ENCODE measurements at places on chromosomes 13 and 19.
A peak's percentile ranks its signal among the peaks of the same experiment; 100 is the strongest.

- DNase-seq: no peak
Observed at GRCh38 chr13:47553329-47553977, 447.6 kb downstream of the SUCLA2 start.

- DNase-seq: no peak
Observed at GRCh38 chr19:58569191-58569942, 3.8 kb downstream of the MZF1 start.

DNA sequence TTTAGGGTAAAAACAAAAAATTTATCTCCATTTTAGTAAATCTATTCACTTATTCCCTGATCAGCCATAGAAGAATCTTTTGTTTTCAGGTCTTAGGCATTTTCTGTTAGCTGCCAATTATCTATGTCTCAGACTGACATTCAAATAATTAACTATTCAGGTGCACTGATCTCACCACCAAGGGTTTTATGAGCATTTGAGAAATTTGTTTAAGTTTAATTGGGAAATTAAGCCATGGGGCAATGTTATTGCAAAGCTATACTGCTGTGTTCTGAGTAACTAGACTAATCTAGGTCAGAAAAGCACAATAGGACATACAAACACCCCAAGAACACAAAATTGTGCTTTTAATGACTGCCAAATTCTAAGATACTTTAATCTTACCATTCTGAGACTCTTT is 210.7 kb upstream of the EDNRB start:
- no peak for DNase-seq

GRCh38 chr19:1082928-1083816 is 12.0 kb downstream of the POLR2E start:
- DNase-seq: peak; percentile 64

DNA sequence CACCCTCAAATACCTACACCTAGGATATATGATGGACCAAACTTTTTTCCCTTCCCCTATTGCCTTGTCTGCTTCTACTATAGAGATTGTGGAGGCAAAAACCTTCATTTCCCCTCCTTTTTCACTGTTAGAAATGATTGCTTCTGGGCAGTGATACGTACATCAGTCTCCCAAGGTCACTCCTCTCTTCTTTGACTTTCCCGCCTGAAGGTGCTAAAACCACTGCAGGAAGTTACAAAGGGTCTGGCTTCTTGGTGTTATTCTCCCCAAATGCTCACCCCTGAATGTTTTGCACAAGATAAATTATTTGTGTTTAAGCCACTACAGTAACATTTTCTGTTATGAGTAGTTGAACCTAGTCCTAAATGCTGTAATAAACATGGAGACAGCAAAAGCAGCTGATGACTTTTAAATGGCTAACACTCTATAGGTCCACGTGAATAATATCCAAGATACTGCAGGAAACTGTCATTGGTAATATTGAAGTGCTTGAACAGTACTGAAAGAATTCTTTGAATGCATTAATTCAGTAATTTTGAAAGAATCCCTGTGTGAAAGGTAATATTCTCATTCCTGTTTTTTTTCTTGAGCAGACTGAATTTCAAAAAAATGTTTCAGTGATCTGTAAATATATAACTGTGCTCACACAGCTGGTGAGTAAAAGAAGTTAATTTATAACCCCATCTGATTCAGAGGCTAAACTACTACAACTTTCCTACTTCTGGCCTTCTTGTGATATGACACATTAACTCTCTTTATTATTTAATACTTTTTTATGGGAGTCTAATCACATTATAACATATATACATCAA is 865.1 kb downstream of the EFNB2 start:
- no peak for DNase-seq

GRCh38 chr19:43331435-43332010 is 22.0 kb upstream of the CD177 start:
- no peak for DNase-seq

DNA sequence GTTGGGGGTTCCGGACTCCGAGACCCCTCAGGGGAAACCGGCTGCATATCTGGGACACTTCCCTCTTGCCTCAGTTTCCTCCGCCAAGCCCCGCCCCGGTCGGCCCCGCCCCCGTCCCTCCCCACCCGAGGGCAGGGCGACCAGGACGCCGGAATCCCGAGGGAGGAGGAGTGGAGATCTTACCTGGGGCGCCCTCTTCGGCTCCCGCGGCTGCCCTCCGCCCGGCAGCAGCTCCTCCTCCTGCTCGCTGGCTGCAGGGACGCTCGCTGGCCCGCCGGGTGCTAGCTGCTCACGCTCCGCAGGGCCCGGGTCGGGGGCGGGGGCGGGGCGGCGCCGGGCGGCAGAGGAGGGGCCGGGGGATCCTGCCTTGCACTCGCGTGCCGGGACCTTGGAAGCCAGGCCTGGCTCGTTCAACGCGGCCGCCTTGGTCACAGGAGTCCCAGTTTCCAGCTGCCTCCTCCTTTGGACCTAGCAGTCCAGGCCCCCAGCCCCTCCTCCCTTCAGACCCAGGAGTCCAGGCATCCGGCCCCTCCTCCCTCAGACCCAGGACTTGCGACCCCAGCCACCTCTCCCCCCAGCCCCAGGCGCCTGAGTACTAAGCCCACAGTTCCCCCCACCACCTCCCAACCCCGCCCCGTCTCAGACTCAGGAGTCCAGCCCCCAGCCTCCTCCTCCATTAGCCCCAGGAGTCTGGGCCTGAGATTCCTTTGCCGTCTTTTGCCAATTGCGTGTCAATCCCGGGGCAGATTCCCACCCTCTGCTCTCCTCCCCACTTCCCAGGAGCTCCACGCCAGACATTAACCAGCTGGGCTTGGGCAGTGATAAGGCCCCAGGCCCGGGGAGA is at the start of gene NTF4:
NTF4 (minus strand) TSS at position 51 of the 844 bp plus-strand sequence. CDS start 2,821 bp downstream, outside the sequence.
- DNase-seq: no peak

DNA sequence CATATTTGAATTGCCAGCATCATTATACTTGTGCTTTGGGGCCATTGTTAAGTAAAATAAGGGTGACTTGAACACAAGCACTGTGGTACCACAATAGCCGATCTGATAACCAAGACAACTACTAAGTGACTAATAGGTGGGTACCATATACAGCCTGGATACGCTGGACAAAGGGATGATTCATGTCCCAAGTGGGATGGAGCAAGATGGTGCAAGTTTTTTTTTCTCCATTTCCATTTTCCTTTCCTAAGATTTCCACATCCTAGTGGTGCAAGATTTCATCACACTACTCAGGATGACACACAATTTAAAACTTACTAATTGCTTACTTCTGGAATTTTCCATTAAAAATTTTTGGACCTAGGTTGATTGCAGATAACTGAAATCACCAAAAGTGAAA is 15.1 kb downstream of the BRCA2 start:
- no peak for DNase-seq

GRCh38 chr13:39788102-39788501 is 132.6 kb downstream of the COG6 start:
- no peak for DNase-seq

GRCh38 chr13:36515466-36515865 is 83.2 kb downstream of the CCNA1 start:
- DNase-seq: no peak

GRCh38 chr19:2652504-2653099 is 49.9 kb downstream of the GNG7 start:
- no peak for DNase-seq

DNA sequence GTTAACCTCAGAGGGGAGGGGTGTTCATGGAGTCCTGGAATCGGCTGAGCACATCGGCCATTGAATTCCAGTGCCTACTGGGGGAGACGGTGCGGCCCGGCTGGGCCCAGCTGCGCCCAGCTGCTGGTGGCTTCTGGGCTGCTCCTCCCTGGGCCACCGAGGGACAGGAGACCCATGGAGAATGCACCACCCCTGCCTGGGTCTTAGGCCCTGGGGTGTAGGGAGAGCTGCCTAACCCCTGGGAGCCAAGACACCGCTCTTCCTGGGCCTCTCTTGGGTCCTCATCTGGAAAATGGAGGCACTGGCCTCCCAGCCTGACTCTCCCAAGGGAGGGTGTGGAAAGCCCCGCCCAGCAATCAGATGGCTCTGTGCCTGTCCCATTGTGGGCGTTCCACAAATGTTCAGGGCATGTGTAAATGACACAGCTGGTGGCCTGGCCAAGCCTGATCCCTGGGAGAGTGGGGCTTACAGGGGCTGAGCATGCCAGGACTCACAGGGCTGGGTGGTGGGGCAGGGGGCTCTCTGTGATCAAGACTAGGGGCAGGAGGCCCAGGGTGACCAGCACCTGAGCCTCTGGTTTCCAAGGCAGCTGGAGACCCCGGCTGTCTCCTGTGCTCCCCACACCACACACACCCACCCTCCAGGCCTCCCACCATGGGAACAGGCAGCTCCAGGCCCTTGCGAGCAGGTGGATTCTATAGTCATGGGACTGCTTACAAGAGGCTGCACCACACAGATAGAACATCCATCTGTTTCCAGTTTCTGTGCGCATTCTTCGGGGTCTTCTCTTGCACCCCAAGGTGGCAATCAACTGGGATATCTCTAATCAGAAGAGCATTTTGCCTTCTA is 150.9 kb downstream of the URI1 start:
- DNase-seq: no peak

GRCh38 chr13:74708629-74709028 is 574.4 kb upstream of the KLF12 start:
- no peak for DNase-seq

DNA sequence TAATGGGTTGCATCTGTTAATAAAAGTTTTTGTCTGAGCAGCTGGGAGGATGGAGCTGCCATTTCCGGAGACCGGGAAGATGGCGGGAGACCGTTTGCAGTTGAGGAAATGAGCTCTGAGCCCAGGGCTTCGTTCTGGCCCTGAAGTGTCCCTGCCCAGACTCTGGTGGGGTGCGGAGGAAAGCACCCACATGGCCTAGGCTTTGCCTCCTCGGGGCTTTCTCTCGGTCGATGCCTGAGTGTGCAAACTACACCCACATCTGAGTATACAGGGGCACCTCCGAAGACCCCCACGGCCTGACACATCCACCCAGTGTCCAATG is 15.6 kb upstream of the NANOS3 start:
- DNase-seq: no peak

GRCh38 chr13:60093425-60094019 is 70.2 kb downstream of the DIAPH3 start:
- no peak for DNase-seq

- no peak for DNase-seq
Observed at GRCh38 chr19:11370744-11371143, 3.7 kb upstream of the SWSAP1 start.

DNA sequence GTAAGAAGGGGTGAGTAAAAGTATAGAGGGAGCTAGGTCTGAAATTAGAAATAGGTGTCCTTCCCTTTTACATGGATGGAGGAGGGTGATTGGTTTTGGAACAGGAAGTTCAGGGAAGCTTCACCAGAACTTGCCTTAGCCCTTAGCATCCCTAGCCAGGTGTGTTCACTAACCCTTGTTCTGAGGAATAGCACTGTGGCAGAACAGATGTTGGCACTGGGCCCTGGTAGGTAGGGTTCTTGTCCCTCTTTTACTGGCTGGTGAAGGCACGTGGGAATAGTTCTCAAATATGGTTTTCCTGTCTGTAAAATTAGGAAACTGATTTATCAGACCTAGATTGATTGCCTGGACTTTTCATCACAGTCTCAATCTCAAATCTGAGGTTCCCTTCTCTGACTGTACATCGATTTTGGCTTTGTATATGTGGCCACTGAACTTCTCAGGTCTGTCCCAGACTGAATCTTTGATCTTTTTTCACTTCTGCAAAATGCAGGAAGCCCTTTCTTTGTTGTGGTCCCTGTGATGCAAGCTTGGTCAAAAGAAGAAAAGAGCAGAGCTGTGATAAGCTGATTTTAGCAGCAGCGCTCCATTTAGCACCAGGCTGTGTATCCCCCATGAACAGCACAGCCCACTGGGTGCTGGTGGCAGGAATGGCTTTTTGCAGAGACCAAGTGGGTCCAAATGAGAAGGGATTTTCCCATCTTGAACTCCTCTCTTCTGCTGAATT is 86.2 kb upstream of the HTR2A start:
- peak; percentile 75 for DNase-seq

- DNase-seq: no peak
Observed at GRCh38 chr13:111380431-111380830, 60.0 kb downstream of the TEX29 start.

GRCh38 chr19:6739883-6740588 is 556 bp downstream of the TRIP10 start:
- no peak for DNase-seq

GRCh38 chr19:7355871-7356270 is 7.1 kb downstream of the ARHGEF18 start:
- DNase-seq: no peak

- no peak for DNase-seq
Observed at GRCh38 chr13:101115762-101116171, 300.5 kb downstream of the NALCN start.

DNA sequence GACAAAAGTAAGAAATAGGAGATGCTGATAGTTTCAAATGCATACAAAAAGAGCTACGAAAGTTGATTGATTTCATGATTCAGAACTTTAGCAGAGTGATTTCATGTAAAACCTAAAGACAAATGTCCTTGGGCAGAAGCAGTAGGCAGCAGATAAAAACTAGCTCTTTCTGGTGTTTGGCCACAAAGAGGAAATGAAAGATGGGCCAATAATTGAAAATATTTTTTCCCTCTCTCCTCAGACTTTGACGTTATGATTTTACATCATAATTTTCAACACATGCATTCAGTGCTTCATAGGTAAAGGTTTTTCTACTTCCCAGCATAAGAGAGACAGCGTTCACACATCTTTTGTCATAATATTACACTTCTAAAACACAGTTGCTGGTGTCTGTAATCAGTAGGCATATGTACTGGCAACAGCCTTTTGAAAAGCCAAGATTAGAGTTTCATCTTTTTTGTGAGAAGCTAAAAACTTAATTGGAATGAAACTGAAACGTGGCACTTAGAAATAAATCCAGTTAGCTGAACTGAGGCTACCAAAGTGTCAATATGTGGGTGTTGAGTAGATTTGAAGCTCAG is 9.3 kb downstream of the SCEL start:
- no peak for DNase-seq

- DNase-seq: no peak
Observed at GRCh38 chr19:38267761-38268483, 3.5 kb downstream of the SPINT2 start.

GRCh38 chr13:109113427-109113826 is 484.0 kb downstream of the MYO16 start:
- DNase-seq: no peak

DNA sequence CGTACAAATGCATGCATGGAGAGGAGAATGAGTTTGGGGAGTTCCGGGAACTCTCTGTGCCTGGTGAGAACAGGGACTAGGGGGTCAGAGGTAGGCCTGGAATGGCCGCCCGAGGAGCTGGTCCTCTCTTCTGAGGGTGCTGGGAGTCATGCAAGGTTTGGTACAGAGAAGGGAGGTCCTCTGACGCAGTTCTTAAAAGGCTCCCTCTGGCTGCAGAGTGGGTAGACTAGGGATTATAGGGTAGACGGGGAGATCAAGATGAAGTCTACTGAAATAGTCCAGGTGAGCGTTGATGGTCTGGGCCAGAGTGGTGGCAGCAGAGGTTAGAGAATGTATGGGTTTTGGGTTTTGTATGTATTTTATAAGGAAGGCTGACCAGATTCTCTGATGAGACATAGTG is 796 bp downstream of the ZNF304 start:
- DNase-seq: no peak
